SK-N-SH treated with all-trans-retinoic acid at 6 μM for 48 hours (cell line): ENCODE measurements at places on chromosomes 16 and 17.

GRCh38 chr17:73689596-73690275 is 45.5 kb upstream of the SDK2 start:
- no peak for ATAC-seq

DNA sequence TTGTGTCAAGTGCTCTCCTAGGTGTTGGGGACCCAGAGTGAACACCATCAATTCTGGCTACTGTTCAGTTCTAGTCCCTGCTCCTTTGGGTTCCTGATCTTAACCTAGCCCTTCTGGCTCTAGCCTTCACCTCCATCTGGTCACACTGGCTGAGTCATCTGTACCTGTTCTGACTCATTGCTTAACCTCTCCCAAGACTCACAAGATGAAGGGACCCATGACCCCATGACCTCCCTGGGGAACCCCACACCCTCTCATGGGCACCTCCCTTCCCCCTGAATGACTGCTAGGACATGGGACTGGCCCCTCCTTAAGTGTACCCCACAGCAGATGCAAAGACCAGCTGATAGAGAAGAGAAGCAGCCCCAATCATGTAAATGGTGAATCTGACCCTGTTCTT is 345.8 kb upstream of the CDH5 start:
- no peak for ATAC-seq

DNA sequence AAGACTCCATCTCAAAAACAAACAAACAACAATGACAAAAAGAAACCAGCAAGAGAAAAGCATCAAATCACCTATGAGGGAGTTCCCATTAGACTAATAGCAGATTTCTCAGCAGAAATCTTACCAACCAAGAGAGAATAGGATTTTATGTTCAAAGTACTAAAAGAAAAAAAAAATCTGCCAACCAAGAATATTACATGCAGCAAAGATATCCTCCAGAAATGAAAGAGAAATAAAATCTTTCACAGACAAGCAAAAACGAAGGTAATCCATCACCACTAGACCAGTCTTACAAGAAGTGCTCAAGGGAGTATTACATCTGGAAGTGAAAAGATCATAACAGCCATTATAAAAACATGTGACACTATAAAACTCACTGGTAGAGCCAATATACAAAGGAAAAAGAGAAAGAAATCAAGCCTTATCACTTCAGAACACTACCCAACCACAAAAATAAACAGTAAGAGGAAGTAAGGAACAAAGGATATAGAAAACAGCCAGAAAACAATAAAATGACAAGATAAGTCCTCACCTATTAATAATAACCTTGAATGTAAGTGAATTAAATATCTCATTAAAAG is 66.3 kb downstream of the STX8 start:
- ATAC-seq, result no peak

GRCh38 chr16:81664153-81664552 is 114.9 kb upstream of the PLCG2 start:
- ATAC-seq, result no peak

DNA sequence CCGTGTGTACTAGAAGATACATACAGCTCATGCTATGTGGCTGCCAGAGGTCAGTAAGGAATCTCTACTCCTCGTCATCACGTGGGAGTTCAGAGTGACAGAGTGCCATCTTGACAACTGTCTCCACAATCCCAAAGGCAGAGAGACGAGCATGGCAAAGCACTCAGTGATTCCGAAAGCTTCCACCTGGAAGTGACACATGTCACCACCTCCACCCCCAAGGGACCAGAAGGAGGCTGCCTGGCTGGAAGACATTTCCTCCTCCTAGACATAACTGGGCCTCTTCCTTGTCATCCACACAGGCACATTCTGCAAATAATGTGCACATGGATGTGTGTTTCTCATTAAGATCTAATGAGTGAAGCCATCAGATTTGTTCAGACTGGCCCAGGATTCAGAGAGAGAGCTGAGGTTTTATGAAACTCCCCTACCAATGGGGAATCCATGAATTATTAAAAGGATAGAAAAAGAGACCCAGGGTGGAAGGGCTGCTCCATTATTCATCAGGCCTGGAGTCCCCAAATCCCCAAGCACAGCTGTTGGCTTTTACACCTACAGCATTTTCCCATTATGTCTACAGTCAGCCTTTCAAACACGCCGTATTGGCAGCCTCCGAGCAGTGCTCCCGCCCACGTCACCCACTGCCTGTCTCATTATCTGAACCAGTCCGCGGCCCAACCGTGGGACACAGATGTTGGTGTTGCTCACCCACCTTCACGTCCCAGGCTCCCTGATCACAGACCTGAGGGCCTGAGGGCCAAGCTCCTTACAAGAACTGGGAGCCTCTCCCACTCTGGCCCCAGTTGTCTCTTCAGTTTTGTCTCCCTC is 3.3 kb upstream of the CACNG5 start:
- ATAC-seq, result no peak

GRCh38 chr17:6160232-6160555 is 90.0 kb downstream of the WSCD1 start:
- ATAC-seq, result no peak

DNA sequence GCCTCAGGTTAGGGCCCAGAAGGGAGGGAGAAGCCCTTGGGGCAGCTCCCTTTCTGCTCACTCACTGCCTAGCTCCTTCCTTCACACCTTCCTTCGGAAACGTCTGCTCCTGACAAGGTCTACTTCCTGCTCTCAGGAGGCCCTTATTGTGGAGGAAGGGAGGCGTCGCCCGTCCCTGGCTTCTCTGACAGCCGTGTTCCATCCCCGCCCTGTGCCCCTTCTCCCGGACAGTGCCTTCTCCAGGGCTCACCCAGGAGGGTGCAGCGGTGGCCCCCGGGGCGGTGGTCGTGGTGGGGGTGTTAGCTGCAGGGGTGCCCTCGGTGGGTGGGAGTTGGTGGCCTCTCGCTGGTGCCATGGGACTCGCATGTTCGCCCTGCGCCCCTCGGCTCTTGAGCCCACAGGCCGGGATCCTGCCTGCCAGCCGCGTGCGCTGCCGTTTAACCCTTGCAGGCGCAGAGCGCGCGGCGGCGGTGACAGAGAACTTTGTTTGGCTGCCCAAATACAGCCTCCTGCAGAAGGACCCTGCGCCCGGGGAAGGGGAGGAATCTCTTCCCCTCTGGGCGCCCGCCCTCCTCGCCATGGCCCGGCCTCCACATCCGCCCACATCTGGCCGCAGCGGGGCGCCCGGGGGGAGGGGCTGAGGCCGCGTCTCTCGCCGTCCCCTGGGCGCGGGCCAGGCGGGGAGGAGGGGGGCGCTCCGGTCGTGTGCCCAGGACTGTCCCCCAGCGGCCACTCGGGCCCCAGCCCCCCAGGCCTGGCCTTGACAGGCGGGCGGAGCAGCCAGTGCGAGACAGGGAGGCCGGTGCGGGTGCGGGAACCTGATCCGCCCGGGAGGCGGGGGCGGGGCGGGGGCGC is 231.9 kb downstream of the SEC14L1 start:
- ATAC-seq, result peak; percentile 45

DNA sequence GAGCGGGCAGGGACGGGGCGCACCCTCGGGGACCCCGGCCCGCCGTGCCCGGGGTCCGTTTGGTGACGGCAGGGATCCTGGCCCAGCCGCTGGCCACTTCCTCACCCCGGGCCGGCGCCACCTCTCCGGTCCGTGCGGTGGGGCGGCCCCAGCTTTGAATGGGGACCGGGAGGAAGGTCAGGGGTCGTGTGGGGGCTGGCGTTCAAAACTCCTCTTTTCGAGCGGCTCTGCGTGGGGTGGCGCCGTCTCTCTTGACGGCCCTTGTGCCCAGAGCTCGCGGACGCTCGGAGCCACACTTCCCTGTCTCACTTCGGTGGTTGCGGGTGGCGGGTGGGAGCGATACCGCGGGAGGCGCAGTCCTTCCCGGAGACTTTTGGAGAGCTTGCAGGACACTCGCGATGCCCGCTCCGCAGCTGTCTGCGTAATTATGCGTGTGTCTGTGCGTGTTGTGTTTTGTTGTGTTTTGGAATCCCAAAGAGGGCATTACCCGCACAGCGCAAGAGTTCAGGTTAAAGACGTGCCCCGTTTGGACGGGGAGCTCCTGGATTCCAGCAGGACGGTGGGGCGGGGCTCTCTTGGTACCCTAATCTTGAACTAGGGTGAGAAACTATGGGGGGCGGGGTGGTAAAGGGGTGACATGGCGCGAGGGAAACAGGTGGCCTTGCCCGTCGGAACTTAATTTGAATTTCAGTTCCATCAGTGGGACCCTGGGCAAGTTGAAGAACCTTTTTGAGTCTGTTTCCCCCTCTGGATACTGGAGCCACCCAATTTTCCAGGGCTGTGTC is 637 bp downstream of the PLCG2 start:
- no peak; the same call in 2 of the 3 replicates for ATAC-seq
